NCI-H1048 (cell line): ENCODE measurements at places on chromosomes 2 and 18.

DNA sequence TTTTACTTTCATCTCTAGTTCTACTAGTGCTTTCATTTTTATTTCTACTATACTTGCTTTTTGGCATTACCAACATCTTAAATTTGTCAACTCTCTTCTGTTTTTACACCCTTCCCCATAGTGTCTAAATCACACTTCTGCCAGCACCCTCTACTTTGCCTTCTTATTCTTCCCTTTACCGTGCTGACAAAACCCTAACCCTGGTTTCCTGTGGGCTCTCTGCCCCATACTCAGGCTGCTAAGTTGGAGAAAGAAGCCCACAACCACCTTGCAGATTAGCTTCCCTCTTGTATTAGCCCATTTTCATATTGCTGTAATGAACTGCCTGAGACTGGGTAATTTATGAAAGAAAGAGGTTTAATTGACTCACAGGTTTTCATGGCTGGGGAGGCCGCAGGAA lies 24.8 kb downstream of the GIGYF2 start:
- no peak for DNase-seq

DNA sequence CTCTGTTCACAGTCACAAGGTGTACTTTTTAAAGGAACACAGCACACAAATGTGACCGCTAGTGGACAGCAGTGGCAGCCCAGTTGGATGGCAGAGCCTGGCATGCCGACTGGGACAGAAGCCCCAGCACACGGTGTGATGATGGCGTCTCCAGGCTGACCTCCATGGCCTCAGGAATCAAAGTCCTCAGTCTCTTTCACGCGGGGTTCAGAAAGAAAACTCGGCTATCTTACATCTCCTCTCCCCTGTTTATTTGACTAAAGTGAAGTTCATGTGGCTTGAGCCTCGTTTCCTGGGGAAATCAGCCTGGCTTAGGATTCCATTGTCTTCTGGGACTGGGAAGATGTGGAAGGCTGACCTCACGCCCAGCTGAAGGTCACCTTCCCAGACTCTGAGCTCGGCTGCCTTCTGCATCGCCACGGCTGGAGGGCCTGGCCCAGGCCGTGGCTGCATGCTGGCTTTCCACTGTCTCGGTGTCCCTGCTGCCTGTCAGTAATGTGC lies 56.1 kb downstream of the ASAP2 start:
- DNase-seq, result no peak

DNA sequence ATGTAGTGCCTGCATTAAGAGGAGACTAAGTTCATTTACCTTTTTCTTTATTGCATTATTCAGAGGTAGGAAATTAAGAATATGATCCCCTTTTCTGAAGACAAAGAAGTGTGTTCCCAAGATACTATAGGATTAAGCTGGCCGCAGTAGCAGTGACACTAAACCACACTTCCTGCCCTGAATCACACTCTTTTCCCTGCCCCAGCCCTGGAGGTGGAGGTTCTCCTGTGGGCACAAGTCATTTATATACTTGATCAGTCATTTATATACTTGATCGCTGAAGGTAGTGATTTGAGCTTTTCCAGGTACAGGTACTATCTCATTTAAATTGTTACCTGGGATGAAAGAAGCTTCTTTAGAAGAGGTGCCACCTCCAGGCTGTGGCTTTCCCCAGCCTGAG lies 78.6 kb downstream of the ARMC9 start:
- no peak for DNase-seq

DNA sequence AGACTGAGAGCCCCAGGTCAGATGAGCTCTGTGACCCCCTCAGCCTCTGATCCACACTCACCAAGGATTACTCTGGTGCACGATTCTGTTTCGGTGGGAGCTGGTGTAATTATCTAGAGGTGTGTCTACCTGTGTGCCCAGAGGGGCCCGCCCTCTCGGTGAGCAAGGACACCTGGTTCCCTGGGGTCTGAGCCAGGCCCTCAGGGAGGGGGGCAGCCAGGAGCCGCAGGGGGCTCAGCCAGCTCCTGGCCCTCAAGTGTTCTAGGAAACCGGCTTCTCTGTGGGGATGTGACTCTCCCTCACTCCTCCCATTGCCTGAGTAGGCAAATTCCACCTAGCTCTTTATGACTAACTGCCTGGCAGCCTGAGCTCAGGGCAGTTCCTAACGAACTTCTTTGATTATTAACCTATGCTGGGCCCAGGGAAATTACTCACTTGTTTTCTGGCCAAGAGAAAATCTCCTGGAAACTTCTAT lies 17.4 kb downstream of the AGAP1 start:
- DNase-seq, result no peak

- DNase-seq, result no peak
Measured at GRCh38 chr2:10330700-10331026, 28.0 kb downstream of the HPCAL1 start.

DNA sequence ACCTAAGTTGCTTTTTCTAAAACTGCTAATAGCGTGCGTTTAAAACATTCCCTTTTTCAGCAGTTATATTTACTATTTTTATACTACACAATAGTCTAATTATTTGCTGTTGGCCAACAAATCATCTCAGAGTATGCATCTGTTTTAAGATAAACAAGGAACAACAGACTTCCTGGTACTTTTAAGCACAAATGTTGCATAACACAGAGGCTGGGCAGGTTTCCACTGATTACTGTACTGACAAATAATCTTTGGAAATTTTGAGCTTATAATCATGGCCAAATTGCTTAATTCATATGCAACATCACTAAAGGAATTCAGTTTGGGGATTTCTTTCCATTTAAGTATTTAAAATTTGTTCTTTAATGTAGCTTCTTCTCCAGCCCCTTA lies 737.4 kb upstream of the SALL3 start:
- DNase-seq, result no peak

DNA sequence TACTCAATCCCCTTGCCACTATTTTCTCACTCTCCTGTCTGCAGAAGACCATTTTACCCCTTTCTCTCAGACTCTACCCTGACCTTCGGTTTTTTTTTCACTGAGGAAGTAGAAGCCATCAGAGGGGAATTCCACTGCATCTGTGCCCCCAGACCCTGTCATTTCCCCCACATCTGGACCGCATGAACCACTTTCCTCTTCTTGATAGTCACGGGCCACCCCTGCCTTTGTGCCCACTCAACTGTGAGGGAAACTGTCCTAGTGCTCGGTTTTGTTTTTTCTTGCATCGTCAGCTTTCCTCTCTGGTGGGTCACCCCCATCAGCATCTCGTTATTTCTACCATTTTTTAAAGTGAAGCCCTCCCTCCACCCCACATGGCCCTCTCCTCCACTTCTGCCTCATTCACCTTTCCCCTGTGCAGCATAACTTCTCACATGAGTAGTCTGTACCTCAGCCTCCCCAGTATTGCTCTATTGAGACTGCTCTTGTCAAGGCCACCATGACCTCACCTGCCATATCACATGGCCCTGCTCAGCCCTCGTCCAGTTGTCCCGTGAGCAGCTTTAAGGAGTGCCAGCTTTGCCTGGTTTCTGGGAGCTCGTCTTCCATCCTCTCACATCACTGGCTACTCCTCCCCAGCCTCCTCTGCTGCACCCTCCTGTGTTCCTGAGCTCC lies 32.4 kb downstream of the TMEM87B start:
- no peak for DNase-seq

- DNase-seq, result no peak
Measured at GRCh38 chr2:67574230-67574629, 177.1 kb downstream of the ETAA1 start.

- DNase-seq, result no peak
Measured at GRCh38 chr2:19868701-19869580, 32.8 kb downstream of the TTC32 start.

- no peak for DNase-seq
Measured at GRCh38 chr2:122831649-122832048, 1076.2 kb downstream of the TSN start.

GRCh38 chr18:9348079-9348671 lies 13.6 kb downstream of the TWSG1 start:
- DNase-seq, result no peak

DNA sequence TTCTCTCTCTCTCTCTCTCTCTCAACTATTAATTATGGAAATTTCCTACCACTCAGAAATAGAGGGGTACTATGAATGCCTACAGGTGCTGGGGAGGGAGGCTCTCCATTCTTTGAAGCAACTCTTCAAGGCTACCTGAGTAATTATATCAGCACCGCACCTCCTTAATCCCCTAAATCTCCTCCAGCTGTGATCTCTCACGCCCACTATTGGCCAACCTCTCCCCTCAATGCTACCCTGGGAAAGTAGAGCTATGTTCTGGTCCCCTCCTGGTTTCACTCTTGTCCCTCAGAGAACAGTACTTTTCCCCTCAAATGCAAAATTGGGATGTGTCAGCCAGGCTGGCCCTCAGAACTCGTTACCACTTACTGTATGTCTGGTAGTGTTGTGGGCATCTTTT lies 1.6 kb downstream of the MOCOS start:
- no peak for DNase-seq

- DNase-seq, result no peak
Measured at GRCh38 chr18:61736133-61736532, 156.7 kb downstream of the RNF152 start.

DNA sequence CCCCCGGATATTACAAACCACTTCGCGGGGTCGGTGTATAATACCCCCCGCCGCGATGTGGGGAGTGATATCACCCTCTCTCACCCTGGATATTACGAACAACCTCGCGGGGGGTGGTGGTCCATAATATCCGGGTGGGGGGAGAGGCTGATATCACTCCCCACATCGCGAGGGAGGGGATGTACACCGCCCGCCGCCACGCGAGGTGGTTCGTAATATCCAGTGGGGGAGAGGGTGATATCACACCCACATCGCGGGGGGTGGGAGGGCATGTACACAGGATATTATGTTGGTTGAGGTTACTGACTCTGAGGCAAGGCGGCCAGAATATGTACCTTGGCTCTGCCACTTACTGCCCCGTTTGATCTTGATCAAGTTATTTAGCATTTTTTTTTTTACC lies 14.8 kb upstream of the CWC22 start:
- DNase-seq, result no peak

DNA sequence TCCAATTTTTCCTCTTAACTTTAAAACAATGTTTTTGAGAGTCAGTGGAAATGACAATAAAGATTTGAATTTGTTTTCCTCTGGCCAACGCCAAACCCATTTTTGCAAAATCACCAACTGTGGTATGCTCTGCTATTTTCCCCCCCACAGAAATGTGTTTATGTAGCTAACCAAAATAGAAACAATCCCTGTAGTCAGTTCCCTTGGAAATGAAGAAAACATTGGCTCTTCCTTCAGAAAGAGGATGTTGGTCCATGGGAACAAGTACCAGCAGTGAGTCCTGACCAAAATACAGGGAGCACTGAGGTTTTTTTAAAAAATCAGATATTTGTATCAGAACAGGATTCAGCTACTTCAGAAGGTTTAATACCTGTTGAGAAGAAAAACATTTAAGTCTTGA lies 65.3 kb downstream of the SLC40A1 start:
- no peak for DNase-seq

GRCh38 chr2:134389381-134389780 lies 135.5 kb downstream of the MGAT5 start:
- no peak for DNase-seq

- DNase-seq, result no peak
Measured at GRCh38 chr2:111698743-111699554, 185.0 kb downstream of the ANAPC1 start.

DNA sequence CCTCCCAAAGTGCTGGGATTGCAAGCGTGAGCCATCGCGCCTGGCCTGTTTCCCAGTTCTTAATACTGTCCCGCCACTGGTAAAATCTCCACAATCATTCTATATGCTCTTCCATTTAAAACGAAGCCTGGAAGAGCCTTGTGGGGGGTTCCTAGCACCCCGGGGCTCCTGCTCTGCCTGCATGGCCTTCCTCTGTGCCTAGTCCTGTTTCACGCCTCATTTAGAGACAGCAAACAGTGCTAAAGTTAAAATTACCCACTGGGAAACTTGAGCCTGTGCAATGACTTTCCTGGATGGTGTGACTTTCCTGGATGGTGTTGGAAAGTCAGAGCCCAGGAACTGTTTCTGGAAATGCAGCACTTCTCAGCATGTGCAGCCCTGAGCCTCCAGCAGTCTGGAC lies 55.0 kb downstream of the INPP5D start:
- DNase-seq, result no peak

DNA sequence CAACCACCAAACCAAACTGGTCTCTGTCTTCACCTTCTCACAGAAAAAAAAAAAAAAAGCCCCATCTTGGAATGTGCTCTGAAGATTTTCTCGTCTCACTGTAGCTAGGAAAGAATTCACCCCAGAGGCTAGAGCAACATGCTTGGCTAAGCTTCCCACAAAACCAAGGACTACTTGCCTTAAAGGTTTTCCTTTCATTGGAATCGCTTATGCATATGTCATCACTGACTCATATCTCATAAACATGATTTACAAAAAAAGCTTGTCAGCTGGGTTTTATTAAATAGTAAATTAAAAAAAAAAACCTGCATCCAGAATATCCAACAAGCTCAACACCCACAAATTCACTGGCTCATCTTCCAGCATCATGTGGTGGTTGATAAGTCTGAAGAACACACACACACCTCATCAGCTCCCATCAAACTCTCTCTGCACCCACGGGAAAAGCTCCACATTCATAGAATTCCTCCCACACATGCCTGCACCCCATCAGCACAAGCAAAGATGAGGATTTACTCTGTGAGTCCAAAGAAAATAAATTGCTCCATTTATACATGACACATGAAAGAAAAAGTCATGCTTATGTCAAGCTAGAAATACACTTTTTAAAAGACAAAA lies 182.0 kb upstream of the TRIB2 start:
- DNase-seq, result no peak

GRCh38 chr2:54103454-54104314 lies 11.7 kb upstream of the ACYP2 start:
- no peak for DNase-seq

GRCh38 chr18:61749031-61749430 lies 143.8 kb downstream of the RNF152 start:
- DNase-seq, result no peak

- no peak for DNase-seq
Measured at GRCh38 chr2:100241236-100241635, 81.1 kb downstream of the LONRF2 start.

DNA sequence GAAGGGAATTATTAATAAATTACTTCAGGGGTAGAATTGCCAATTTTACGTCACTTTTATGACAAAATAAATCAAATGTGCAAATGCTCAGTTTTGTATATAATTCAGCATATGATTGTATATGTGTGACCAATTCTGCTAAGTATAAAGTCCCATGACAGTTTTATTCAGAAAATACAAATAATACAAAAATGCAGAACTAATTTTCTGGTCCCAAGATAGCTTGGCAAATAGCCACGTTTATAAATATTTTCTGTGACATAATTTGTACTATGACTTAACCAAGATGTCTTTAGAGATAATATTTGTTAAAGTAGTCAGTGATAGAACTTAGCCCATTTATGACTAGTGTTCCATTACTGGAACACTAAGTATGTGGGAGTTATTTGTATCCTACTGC lies 24.2 kb upstream of the CAB39 start:
- DNase-seq, result no peak

DNA sequence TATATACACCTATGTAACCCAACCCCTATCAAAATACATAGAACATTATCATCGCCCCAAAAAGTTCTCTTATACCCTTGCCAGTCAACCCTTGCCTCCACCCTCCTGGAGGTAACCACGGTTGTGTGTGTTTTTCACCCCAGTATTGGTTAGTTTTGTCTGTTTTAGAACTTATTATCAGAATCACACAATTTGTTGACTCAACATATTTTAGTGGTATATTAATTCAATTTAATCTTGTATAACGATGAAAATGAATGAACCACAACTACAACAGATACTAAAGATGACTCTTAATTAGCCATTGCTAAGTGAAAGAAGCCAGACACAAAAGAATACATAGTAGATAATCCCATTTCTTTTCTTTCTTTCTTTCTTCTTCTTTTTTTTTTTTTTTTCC lies 19.3 kb downstream of the ACOXL start:
- no peak for DNase-seq
